ENCODE measurements at places on chromosomes 3 and 15. TPM values are rescaled to one million over a fixed set of nuclear protein-coding genes. Genes with fewer than 3 reads are reported as not detected.

DNA sequence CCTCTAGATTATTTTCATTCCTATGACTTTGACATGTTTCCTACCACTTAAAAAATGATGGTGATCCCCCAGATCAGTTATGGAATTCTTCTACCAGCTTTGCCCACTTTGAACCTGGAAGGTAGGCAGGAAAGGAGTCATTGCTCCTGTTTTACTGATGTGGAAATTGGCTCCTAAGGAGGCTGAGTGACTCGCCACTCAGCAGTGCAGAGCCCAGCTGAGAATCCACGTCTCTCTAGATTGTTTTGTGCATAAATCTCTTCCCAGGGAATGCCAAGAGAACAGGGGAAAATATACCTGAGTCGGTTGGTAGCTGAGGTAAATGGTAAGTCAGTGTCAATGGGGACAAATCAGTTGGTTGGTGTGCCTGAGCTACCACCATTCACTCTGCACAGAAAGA, 4.7 kb downstream of the LTF start:
- H3K36me3 ChIP-seq = no peaks in the 10 kb centered on the region
- DNase-seq = no peak
- no peak overlapping the region for H3K4me3 ChIP-seq
- no peaks in the 10 kb centered on the region for H3K4me1 ChIP-seq

- no peak overlapping the region for H3K4me3 ChIP-seq
- no peaks in the 10 kb centered on the region for H3K4me1 ChIP-seq
- no peaks in the 10 kb centered on the region for H3K27me3 ChIP-seq
Observed at GRCh38 chr15:43189296-43189695, 4.1 kb downstream of the CCNDBP1 start.

DNA sequence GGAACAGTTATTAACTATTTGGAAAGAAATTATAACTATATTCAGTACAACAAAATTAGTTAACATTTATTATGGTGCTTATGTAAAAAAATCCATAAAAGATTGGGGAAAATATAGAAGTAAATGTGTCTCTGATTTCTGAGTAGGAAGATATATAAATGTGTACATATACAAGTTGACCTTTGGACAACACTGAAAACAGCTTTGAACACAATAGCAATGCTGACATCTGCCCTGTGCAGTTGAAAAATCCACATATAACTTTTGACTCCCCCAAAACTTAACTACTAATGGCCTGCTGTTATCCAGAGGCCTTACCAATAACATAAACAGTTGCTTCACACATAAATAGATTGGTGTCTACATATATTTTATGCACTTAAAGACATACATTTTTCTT, 12.3 kb downstream of the TIMMDC1 start:
- no peak for DNase-seq
- H3K36me3 ChIP-seq = peaks cover 4% of the 10 kb centered on the region
- H3K4me3 ChIP-seq = no peak overlapping the region
- H3K27ac ChIP-seq = no peak overlapping the region
- H3K4me1 ChIP-seq = no peaks in the 10 kb centered on the region

- H3K4me1 ChIP-seq = no peaks in the 10 kb centered on the region
- H3K27me3 ChIP-seq = no peaks in the 10 kb centered on the region
- H3K27ac ChIP-seq = no peak overlapping the region
- no peaks in the 10 kb centered on the region for H3K36me3 ChIP-seq
- peak; percentile 59 for DNase-seq
Observed at GRCh38 chr3:54427941-54428871, 305.9 kb downstream of the CACNA2D3 start.

- H3K27ac ChIP-seq = no peak overlapping the region
- no peaks in the 10 kb centered on the region for H3K27me3 ChIP-seq
- no peak for DNase-seq
- no peaks in the 10 kb centered on the region for H3K4me1 ChIP-seq
- no peak overlapping the region for H3K4me3 ChIP-seq
Observed at GRCh38 chr3:196927571-196928453, 14.5 kb downstream of the NCBP2 start.

DNA sequence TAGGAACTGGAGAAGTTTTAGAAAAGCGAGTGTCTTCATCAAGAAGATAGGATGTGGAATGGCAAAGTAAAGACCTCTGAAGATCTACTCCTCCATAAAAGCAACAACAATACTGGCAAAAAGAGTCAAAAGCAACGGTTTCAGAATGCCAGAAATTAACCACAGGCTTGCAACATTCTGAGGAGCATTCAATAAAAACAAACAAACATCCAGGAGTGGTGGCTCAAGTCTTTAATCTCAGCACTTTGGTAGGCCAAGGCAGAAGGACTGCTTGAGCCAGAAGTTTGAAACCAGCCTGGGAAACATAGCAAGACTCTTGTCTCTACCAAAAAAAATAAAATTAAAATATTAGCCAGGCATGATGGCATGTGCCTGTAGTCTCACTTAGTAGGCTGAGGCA, 143.2 kb upstream of the HACD2 start:
- H3K27ac ChIP-seq = no peak overlapping the region
- no peaks in the 10 kb centered on the region for H3K27me3 ChIP-seq
- no peaks in the 10 kb centered on the region for H3K4me1 ChIP-seq
- peaks cover 4% of the 10 kb centered on the region for H3K36me3 ChIP-seq
- H3K4me3 ChIP-seq = no peak overlapping the region

DNA sequence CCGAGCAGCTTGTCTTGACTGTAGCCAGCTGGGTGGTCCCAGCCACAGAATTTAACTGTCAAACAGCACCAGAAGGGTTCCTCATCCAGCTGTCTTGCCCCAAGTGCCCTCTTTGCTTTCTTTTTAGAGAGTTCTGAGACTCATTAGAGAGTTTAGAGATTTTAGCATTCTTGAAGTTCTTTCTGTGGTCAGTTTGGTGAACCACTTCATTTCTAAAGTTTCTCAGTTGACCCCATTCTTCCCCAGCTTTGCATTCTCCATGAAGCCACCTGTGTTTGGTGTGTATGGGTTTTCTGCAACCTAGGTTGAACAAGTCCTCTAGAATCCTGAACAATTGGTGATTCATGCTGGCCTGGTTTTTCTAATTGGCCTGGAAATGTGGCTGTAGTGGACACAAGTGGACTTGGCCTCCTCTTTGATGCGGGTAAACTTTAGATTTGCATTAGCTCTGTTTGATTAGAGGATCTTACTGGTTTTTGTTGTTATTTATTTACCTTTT, 33.7 kb downstream of the FLNB start:
- H3K4me3 ChIP-seq = no peak overlapping the region
- peaks cover 4% of the 10 kb centered on the region for H3K4me1 ChIP-seq
- no peak for DNase-seq
- no peaks in the 10 kb centered on the region for H3K27me3 ChIP-seq

DNA sequence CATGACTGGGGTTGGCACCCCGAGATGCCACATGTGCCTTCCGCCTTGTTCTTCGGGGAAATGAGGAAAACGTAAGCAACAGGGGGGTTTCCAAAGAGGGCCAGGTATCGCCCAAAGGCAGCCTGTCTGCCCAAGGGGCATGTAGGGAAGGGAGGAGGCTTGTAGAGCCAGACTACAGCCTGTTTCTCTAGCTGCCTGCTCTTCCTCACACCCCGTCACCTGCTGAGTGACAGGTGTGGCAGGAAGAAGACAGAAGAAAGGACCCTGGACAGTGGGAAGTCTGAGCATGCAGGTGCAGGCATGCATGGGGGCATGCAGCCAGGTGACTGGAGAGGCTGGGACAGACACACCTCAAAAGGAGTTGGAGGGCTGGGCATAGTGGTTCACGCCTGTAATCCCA, 9.8 kb downstream of the PLA2G4E start:
- no peak for DNase-seq
- no peak overlapping the region for H3K27ac ChIP-seq
- no peaks in the 10 kb centered on the region for H3K36me3 ChIP-seq
- no peaks in the 10 kb centered on the region for H3K27me3 ChIP-seq
- H3K4me3 ChIP-seq = no peak overlapping the region

DNA sequence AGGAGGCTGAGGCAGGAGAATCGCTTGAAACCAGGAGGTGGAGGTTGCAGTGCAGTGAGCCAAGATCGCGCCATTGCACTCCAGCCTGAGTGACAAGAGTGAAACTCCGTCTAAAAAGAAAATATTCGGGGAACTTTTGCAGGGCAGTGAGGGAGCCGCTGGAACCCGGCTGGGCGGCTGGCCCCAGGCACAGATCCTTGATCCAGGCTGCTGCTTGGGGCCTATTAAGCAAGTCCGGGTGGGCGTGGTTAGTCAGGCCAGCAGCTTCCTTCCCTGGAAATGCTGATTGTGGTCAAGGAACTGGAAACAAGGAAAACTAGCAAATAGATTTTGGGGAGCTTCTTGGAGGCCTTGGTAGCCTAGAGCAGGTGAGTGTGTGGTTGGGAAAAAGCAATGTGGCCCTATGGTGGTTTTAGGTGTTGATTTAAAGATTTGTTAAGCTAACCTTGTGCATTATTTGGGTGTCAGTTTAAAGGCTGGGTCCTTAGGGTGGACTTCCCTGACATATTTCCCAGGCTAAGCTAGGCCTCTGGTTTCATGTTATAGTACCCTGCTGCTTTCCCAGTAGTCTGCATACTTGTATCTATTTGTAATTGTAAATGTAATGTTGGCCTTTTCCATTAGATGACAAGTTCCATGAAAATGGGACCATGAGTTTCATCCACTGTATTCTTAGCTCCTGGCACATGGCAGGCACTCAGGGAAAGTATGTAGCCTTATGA, 17.7 kb upstream of the SNX22 start:
- H3K36me3 ChIP-seq = peaks cover 5% of the 10 kb centered on the region
- no peak overlapping the region for H3K27ac ChIP-seq
- no peaks in the 10 kb centered on the region for H3K27me3 ChIP-seq
- H3K4me1 ChIP-seq = no peaks in the 10 kb centered on the region
- H3K4me3 ChIP-seq = no peak overlapping the region

- H3K27ac ChIP-seq = no peak overlapping the region
- no peaks in the 10 kb centered on the region for H3K36me3 ChIP-seq
- H3K4me3 ChIP-seq = no peak overlapping the region
- no peak for DNase-seq
- peaks cover 6% of the 10 kb centered on the region for H3K4me1 ChIP-seq
Observed at GRCh38 chr15:91938136-91938535, 84.6 kb downstream of the SLCO3A1 start.

DNA sequence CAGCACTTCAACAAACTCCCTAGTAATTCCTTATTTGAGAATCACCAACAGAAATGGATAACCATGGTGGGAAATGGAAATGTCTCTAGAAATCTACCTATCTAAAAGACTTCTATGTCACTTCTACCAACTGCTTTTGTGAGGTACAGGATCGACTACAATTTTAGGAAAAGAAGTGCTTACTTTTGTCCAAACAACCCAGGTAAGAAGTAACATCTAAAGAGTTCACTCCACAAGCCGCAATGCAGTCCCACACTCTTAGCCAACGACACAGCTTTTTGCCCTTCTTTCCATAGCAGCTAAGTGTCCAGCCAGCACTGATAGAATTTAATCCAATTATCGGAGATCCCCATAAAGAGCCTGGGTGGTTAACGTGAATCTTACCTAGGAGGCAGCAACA, 28.1 kb downstream of the ANXA2 start:
- H3K4me1 ChIP-seq = peaks cover 15% of the 10 kb centered on the region
- H3K36me3 ChIP-seq = no peaks in the 10 kb centered on the region
- DNase-seq = no peak
- H3K27me3 ChIP-seq = no peaks in the 10 kb centered on the region
- H3K27ac ChIP-seq = peak overlapping the region; percentile 92

GRCh38 chr15:65948383-65948782, 79.1 kb downstream of the RAB11A start:
- no peaks in the 10 kb centered on the region for H3K36me3 ChIP-seq
- H3K27me3 ChIP-seq = no peaks in the 10 kb centered on the region
- DNase-seq = no peak
- H3K4me3 ChIP-seq = no peak overlapping the region
- H3K4me1 ChIP-seq = no peaks in the 10 kb centered on the region

GRCh38 chr3:159766563-159767185, 222.0 kb upstream of the IL12A start:
- no peak for DNase-seq
- H3K4me1 ChIP-seq = peaks cover 4% of the 10 kb centered on the region
- no peaks in the 10 kb centered on the region for H3K36me3 ChIP-seq
- peak overlapping the region; percentile 37 for H3K4me3 ChIP-seq

DNA sequence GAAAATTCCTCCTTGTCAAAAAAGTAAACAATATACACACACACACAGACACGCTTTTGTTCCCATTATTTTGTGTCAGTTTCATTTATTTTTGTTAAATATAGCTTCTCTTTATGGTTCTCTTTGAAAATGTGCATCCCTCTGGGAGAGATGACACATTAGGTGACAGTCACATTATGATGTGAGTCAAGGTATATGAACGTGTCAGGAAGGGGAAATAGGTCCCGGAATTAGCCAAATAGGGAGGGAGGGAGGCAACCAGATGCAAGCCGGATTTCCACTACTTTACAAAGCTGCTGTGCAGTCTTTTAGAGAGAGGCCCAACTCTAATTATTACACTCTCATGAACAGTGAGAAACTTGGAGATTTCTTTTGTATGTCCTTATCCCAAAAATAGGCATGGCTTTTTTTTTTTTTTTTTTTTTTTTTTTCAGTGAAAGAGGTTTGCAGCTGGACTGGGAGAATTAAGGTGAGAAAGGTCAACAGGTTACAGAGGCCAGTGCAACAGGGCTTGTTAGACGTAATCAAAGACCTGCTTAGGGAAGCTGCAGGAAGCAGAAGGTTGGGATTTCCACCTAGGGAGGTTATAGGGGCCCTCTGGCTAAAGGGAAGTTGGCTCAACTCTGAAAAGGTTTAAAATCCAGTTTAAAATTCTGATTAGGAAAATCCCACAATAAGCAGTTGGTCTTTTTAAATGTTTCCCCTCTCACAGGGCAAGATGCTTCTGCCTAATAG, 240.5 kb upstream of the UBE2E1 start:
- H3K4me1 ChIP-seq = no peaks in the 10 kb centered on the region
- no peaks in the 10 kb centered on the region for H3K27me3 ChIP-seq
- H3K36me3 ChIP-seq = no peaks in the 10 kb centered on the region
- DNase-seq = no peak
- no peak overlapping the region for H3K27ac ChIP-seq

- H3K4me3 ChIP-seq = no peak overlapping the region
- H3K36me3 ChIP-seq = no peaks in the 10 kb centered on the region
- DNase-seq = no peak
- H3K27ac ChIP-seq = no peak overlapping the region
- H3K4me1 ChIP-seq = peaks cover 9% of the 10 kb centered on the region
- H3K27me3 ChIP-seq = no peaks in the 10 kb centered on the region
Observed at GRCh38 chr3:115388811-115389210, 234.5 kb upstream of the GAP43 start.

GRCh38 chr15:55907797-55908196, 85.6 kb downstream of the NEDD4 start:
- no peaks in the 10 kb centered on the region for H3K27me3 ChIP-seq
- no peak overlapping the region for H3K27ac ChIP-seq
- no peaks in the 10 kb centered on the region for H3K36me3 ChIP-seq
- no peaks in the 10 kb centered on the region for H3K4me1 ChIP-seq

- no peak for DNase-seq
- no peaks in the 10 kb centered on the region for H3K36me3 ChIP-seq
- no peaks in the 10 kb centered on the region for H3K27me3 ChIP-seq
- no peaks in the 10 kb centered on the region for H3K4me1 ChIP-seq
- no peak overlapping the region for H3K27ac ChIP-seq
- no peak overlapping the region for H3K4me3 ChIP-seq
Observed at GRCh38 chr3:157045238-157045850, 114.6 kb downstream of the CCNL1 start.

- no peak overlapping the region for H3K27ac ChIP-seq
- no peaks in the 10 kb centered on the region for H3K36me3 ChIP-seq
- no peaks in the 10 kb centered on the region for H3K27me3 ChIP-seq
- DNase-seq = no peak
- H3K4me1 ChIP-seq = no peaks in the 10 kb centered on the region
Observed at GRCh38 chr3:15924914-15925313, 127.1 kb upstream of the ANKRD28 start.

Gene CRYGS
- total RNA-seq = 3.0 TPM

Gene FAM227B
- total RNA-seq = 4.8 TPM

Gene IGSF11
- total RNA-seq = 0.75 TPM

All from aorta (tissue), 5 donors.